G401 (cell line): ENCODE measurements at places on chromosomes 7 and 10.

- DNase-seq, result no peak
These were observed 26.2 kb upstream of the INPP5A start for GRCh38 chr10:132511121-132512051.

- no peak for DNase-seq
These were observed 72.1 kb downstream of the DNMBP start for GRCh38 chr10:99937630-99938029.

- peak; percentile 47 for DNase-seq
These were observed at the start of gene AFAP1L2 for GRCh38 chr10:114404171-114405010. TSS of gene AFAP1L2 (minus strand) at chr10:114404502. CDS start at chr10:114404455, 47 bp downstream.

GRCh38 chr7:17029150-17029549 is 147.4 kb upstream of the AGR3 start:
- no peak for DNase-seq

DNA sequence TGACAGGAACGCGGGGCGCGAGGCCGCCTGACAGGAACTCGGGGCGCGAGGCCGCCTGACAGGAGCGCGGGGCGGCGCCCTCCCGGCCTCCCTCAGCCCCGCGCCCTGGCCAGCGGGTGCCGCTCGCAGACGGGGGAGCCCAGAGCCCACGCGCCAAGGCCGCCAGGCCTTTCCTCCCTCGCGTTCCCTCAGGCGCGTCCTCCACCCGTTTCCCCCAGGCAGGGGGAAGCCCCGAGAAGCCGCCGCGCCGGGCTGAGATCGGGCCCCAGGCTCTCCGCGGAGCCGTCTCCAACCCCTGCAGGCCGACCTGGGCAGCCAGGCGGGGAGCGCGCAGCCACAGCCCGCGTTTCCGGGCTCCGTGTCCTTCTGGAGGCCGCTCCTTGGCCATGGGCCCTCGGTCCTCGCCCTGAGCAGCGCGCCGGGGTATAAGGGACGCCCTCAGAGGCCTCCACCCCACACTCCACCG is 17.7 kb downstream of the PTPRN2 start:
- no peak for DNase-seq

GRCh38 chr10:114057855-114058254 is 14.2 kb downstream of the ADRB1 start:
- DNase-seq, result no peak

DNA sequence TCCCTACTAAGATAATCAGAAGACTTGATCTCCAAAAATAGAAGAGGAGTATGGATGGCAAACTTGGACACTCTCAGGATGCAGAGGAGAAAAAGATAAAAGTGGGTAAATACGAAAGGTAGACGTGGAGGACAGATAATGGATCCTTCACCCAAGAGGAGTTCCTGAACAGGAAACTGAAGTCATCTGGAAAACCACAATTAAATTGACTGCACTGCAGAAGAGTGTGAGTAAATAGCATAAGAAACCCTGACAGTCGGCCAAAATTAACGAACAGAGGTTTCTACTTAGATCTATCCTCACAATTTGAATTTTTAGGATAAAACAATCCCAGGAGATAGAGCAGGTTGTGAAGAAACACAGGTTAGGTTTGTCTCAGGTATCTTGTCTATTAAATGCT is 70.5 kb downstream of the SDK1 start:
- DNase-seq, result no peak

DNA sequence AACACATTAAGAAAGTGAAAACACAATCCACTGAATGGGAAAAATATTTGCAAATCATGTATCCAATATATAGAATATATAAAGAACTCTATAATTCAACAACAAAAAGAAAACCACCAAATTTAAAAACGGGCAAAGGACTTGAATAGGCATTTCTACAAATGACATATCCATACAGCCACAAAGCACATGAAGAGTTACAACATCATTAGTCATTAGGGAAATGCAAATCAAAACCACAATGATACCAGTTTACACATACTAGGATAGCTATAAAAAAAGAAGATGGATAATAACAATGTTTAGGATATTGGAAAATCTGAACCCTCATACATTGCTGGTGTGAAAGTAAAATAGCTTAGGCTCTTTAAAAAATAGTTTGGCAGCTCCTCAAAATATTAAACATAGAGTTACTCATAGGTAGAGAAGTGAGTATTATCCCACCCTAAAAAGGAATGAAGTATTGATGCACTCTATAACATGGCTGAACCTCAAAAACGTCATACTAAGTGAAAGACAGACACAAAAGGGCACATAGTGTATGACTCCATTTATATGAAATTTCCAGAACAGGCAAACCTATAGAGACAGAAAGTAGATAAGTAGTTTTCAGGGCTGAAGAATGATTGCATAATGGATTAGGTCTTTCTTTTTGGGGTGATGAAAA is 4.5 kb downstream of the ZPBP start:
- no peak for DNase-seq

GRCh38 chr10:44416021-44416771 is 31.3 kb upstream of the CXCL12 start:
- no peak for DNase-seq

DNA sequence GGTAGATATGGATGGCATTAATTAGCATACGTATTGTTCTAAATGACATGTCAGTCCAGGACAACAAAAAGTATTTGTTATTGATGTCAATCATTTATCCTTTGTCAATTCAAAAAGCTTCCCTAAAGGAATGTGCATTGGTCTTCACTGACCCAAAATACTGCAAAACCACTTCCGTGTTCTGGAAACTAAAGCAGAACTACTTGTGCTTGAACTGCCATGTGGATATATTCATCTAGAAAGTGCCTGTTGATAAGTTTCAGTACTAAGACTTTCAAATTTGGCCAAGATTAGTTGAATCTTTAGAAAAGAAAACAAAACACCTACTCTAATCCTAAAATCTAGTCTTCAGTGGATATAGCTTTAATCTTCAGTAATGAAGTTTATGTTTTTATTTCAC is 242.1 kb upstream of the PPP1R3A start:
- DNase-seq, result no peak

DNA sequence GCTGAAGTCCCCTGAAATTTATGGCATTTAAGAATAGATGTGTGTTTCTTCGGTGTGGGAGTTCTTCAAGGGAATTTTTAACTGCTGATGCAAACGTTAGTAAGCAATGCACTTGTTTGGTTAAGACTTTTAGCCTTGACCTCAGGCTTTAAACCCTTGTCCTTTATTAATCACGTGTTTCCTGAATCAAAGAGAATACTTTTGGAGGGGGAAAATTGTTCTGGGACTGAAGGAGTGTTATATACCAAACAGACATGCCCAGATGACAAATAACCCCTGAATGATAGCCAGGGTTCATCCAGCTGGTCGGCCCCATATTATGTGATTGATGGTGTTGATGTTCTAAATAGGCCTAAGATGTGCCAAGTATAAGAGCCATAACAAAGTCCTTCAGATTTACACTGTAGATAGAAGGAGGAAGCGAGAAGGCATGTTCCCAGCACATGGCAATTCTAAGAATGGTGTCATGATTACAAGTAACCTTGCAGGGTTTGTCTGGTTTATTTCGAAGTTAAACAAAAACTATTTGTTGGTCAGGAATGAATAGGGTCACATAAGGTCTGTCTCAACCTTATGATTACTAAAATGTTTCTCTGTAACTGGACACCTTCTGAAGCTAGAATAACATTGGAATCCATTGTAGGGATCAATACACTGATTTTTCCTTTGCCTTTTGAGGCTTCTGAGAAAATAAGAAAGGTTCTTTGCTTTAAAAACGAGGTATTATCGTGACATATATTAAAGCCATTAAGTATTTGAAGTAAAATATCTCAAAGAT is 124.2 kb upstream of the SEM1 start:
- no peak for DNase-seq

- no peak for DNase-seq
These were observed 35.9 kb downstream of the CCDC3 start for GRCh38 chr10:12965571-12965970.

GRCh38 chr10:86663576-86664339 is 4.6 kb upstream of the LDB3 start:
- DNase-seq, result no peak

- peak; percentile 94 for DNase-seq
These were observed 33.1 kb downstream of the GPRIN2 start for GRCh38 chr10:46523119-46523961.

GRCh38 chr10:17784688-17785087 is 24.5 kb upstream of the MRC1 start:
- peak; percentile 90 for DNase-seq

DNA sequence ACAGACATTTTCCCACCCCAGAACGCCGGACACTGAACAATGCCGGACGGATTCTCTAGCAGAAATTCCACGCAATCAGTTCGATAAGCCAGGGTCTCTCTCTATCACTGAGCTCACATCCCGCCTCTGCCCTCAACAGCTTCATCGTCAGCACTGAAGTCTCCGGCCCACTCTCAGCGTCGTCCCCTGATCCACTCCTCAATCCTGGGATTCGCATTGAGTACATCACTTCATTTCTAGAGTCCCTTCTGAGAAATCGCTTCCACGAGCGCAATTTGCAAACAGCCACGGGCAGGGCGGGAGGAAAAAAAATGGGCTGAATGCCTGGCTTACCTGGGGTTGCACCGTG is 365 bp downstream of the YME1L1 start:
- DNase-seq, result no peak

DNA sequence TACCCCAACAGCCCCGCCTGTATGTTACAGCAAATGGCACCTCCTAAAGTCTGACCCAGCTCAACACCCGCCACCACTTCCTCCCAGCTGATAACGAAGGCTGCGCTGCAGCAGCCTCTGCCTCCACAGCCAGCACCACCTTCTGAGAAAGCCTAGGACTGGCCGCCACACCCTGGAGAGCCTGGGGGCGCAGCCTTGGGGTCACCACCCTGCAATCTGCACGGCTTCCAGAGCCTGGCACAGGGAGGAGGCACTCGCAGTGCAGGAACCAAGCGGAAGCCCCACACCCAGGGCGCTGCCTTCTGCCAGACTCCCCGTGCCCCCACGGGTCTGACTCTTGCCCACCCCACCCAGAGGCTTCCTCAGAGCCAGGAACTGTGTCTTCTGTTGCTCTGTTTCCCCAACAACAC is 112.5 kb downstream of the MAD1L1 start:
- DNase-seq, result no peak

GRCh38 chr10:102268375-102268888 is 23.1 kb downstream of the GBF1 start:
- DNase-seq, result no peak

DNA sequence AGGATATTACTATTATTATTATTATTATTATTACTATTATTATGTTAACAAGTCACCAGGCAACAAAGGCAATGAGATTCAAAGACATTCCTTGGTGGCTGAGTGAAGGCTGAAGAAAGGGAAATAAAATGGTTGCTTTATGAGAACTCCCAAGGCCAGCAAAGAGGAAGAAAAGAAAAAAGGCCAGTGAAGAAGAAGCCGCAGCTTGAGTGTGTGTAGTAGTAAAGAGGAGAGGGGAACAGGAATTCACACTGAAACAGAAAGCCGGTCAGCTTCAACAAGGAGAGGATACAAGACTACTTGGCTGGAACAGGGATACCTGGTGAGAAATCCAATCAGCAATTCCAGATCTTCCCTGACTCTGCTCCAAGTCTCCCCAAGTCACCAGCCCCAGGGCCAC is 42.4 kb downstream of the PLXNA4 start:
- DNase-seq, result no peak

GRCh38 chr7:92708111-92709042 is 118.2 kb upstream of the FAM133B start:
- DNase-seq, result no peak

- DNase-seq, result no peak
These were observed 12.0 kb downstream of the CLCN1 start for GRCh38 chr7:143327903-143328302.
